GM13977 (cell line): ENCODE measurements at places on chromosomes 12 and 14.

GRCh38 chr12:62925680-62926079 lies 9.3 kb downstream of the PPM1H start:
- no peak for DNase-seq

GRCh38 chr14:99481745-99482099 lies 513 bp downstream of the CCNK start:
- no peak for DNase-seq

DNA sequence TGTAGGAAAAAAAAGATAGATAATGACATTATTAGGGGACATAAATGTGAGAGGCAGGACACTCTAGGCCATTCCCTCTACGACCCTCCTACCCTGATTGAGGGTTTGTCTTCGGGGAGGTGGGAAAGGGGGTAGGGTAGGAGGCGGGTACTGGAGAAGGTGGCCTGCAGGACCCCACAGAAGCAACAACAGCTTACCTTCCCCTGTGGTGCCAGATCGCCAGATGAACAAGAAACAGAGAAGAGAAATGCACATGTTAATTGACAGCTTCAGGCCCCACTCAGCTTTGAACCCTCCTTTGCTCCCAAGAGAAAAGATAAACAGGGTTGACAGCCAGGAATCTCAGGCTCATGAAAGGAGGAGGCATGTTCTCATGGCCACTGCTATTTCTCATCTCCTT lies 4.8 kb downstream of the PHB2 start:
- DNase-seq, result no peak

DNA sequence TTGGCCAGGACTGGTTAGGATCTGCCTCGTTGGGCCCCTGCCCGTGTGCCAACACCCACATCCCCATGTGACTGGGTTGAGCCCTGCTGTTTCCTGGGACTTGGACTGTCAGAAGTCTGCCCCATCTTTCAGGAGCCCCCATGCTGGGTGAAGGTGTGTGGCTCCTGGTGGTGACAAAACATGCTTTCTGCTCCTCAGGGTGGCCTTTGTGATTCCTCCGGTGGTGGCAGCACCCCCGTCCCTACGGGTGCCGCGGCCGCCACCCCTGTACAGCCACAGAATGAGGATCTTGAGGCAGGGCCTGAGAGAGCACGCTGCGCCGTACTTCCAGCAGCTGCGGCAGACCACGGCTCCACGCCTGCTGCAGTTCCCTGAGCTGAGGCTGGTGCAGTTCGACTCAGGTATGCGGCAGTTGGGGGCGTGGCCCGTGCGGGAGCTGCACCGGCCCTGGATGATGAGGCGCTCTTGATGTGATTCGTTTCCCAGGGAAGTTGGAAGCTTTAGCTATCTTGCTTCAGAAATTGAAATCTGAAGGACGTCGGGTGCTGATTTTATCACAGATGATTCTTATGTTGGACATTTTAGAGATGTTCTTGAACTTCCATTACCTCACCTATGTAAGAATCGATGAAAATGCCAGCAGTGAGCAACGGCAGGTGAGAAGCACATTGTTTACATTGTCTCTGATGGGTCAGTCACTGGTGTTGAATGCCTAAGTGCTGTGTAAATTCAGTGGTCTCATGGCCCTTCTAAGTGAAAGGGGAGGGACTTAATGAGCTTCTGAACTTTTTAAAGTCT lies 80.0 kb downstream of the EP400 start:
- no peak for DNase-seq

DNA sequence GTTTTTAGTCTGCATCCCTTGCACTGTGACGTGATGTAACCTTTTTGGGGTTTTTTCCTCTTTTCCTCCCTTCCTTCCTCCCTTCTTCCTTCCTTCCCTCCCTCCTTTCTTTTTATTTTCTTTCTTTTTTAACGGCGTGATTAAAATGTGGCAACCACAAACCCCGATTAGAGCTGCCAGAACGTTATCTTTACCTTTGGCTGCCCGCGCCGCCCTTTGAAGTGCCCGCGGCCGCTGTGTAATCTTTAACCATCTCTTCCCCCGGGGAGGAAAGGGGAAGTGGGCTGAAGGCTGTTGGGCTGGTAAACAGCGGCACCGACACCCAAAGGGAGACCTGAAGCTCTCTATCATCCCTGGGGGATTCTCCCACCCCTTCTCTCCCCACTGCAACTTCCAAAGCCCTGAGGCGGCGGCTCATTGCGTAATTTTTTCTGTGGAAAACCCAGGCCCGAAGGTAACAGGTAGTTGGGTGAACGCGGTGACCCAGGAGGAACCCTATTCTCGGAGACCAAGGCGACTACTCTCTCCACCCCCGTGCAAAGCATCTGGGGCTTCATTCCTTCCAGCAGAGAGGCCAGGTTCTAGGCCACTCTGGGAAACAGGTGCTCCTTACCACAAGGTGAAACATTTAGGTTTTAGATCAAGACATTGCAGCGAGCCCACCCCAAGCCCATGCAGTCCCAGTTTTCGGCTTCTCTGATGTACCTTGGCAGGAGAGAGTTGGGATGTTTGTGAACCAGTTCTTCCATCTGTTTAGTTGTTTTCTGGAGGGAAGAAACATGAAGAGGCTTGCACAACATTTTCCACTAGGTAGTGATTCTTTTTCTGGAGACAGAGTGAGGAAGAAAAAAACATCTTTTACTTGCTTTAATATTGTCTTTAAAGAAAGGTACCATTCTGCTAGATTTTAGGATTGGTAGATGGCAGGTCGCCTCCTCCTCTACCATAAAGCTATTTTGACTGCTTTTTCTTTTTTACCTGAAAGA lies 1.5 kb downstream of the LGR5 start:
- peak; percentile 22 for DNase-seq

DNA sequence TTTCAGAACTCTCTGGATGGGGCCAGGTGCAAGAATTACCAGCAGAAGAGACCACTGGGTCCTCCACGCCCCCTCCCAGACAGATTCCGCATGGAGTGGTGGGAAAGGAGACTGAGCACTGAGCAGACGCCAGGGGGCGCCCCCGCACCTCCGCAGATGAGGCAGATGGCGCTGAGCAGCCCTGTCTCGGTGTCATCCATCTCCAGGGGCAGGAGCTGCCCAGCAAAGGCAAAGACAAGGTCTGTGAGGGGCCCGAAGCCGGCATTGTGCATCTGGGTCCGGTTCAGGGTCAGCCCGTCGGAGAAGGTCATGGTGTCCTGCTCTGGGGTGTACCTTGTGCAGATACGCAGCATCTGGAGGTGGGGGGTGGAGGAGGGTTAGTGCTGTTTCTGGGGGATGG lies 6.3 kb upstream of the ITGB7 start:
- peak; percentile 82 for DNase-seq

DNA sequence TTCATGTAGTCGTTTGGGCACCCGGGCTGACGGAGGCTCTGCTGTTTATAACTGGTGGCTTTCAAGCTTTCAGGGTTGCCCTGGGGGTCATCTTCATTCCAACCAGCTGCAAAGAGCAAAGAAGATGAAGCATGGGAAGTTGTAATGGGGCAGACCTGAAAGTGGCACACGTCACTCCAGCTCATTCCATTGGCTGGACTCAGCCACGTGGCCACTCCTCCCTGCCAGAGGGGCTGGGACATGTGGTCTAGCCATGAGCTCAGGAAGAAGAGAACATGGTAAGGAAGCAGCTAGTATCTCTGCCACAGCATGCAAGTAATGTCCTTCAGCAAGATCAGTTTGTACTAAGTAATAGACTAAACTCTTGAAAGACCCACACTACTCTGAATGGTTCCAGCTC lies 51.7 kb upstream of the FERMT2 start:
- no peak for DNase-seq

DNA sequence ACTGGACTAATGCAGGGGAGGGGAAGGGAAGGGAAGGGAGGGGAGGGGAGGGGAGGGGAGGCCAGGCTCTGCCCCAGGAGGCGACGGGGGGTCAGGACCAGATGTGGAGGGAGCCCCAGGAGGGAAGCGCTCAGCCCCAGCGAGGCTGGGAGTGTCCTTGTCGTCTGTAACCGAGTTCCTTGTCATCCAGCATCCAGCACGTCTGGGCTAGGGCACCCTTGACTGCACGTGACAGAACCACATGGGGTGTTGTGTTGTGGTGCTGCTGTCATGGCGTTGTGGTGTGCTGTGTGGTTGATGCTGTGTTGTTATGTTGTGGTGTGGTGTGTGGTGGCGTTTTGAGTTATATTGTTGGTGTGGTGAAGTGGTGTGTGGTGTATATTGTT lies 28.4 kb upstream of the SFSWAP start:
- no peak for DNase-seq

DNA sequence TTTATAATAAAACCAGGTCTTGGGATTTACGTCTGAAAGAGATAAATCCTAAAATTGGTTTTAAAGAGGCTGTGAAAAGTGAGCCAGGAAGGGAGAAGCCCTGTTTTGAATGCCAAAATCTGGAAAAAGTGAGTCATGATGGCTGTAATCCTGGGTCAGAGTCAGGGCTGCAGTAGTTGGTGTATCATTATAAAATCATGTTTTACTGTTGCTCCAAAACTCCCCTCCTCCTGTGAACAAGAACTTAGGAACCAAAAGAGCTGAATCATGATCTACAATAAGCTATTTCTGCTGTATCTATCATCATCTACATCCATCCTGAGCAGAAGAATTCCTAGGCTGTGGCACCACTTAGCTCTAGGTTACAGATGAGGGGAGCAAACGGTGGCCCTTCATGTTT lies 79.3 kb downstream of the LMO3 start:
- DNase-seq, result no peak

- DNase-seq, result no peak
These were observed 168.0 kb upstream of the TBX3 start for GRCh38 chr12:114851981-114852380.

DNA sequence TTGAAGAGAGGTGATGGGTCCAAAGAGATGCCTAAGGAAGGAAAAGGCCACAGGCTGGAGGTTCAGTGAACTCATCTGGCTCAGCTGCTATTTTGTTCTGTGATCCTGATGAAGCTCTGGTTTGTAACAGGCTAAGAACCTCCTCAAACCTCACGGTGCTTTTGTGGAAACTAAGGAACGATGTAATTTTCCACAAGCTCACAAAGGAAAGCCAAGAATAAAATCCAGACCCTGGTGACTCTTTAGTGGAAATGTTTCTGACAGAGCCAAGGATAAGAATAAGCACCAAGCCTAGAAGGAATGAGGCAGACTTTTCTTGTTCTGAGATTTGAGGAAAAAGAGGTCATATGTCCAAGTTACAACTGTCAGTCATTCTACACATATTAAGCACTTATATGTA lies 93.6 kb downstream of the SLC24A4 start:
- DNase-seq, result no peak

- DNase-seq, result no peak
These were observed 48.0 kb downstream of the DRAM1 start for GRCh38 chr12:101925361-101925760.

GRCh38 chr14:32361674-32362073 lies 32.6 kb downstream of the AKAP6 start:
- DNase-seq, result no peak

DNA sequence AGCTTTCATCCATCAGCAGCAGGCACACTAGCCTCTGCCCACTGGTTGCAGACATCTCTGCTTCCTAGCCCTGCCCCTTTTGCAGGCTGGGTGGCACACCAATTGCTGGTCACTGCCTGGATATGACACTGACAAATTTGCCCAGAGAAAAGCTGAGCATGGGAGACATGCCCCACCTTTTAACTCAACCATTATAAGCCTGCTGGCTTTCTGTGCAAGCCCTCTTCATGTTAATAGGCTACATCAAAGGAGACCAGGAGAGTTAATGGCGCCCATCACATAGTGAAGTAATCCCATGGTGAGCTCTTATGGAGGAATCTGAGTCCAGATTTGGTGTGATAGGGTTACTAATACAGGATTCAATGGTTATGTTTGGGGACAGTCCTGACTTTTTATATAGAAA lies 139.2 kb downstream of the KICS2 start:
- DNase-seq, result no peak

DNA sequence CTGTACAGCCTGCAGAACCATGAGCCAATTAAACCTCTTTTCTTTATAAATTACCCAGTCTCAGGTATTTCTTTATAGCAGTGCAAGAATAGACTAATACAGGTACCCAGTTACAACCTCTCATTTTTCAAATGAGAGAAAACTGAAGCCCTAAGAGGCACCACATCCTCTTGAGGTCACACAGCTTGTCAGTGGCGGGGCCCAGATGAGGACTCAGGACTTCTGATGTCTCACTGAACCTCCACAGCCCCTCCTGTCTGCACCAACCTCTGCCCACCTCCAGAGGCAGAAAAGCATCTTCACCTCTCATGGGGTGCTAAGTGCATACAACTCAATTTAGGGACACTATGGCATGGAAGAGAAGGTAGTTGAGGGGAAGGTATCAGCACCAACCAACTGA lies 120.7 kb downstream of the CRACR2A start:
- no peak for DNase-seq

DNA sequence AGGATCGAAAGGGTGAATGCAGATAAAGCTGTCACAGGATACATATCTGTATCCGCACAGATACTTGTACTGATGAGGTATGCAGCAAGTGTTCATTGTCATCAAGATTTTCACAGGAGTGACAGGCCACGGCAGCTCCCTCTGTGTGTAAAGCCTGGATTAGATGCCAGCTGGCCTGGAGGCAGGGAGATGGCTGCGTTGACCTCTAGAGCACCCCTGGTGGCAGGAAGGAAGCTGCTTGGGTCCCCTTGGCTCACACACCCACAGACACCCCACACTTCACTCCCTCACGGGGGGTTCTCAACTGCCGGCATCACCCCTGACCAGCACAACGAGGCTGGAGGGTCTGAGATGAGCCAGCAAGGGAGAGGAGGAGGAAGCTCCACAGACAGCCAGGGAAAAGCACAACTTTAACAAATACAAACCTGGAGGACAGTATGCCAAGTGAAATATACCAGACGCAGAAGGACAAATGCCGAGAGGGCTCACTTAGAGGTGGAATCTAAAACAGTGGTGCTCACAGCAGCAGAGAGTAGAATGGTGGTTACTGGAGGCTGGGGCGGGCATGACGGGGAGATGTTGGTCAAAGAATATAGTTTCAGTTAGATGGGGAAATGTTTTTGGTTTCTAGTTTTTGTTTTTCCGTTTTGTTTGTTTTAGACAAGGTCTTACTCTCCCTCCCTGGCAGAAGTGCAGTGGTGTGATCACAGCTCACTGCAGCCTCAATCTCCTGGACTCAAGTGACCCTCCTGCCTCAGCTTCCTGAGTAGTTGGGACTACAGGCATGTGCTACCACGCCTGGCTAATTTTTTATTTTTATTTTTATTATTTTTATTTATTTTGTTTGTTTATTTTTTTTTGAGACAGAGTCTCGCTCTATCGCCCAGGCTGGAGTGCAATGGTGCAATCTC lies 45.7 kb downstream of the TEAD4 start:
- no peak for DNase-seq

GRCh38 chr14:36935976-36936678 lies 236.3 kb downstream of the SLC25A21 start:
- DNase-seq, result no peak

DNA sequence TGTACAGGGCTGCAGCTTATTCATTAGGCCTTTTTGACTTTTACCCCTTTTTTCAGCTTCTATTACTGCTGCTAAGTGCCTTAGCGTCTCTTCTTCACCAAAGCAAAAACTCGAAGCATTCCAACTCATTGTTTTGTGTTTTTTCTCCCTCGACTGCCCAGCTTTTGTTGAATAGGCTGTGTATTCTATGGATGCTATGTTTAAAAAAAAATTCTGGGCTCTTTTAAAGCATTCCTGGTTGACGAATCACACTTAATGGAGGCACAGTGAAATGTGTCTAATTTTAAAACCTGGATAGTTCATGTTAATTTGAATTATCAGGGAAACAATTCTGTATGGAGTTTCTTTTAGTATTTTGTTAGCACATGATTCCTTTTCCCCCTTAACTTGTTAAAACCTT lies 29.7 kb downstream of the KTN1 start:
- DNase-seq, result no peak
